ENCODE measurements at places on chromosomes 7 and 10. TPM values are rescaled to one million over a fixed set of nuclear protein-coding genes. Genes with fewer than 3 reads are reported as not detected.

CDK13 gene
- 66.6 TPM for total RNA-seq

GRCh38 chr10:132804287-132804686, 18.3 kb upstream of the NKX6-2 start:
- no peak overlapping the region for H3K4me3 ChIP-seq
- no peaks in the 10 kb centered on the region for H3K4me1 ChIP-seq
- no peaks in the 10 kb centered on the region for H3K36me3 ChIP-seq

DNA sequence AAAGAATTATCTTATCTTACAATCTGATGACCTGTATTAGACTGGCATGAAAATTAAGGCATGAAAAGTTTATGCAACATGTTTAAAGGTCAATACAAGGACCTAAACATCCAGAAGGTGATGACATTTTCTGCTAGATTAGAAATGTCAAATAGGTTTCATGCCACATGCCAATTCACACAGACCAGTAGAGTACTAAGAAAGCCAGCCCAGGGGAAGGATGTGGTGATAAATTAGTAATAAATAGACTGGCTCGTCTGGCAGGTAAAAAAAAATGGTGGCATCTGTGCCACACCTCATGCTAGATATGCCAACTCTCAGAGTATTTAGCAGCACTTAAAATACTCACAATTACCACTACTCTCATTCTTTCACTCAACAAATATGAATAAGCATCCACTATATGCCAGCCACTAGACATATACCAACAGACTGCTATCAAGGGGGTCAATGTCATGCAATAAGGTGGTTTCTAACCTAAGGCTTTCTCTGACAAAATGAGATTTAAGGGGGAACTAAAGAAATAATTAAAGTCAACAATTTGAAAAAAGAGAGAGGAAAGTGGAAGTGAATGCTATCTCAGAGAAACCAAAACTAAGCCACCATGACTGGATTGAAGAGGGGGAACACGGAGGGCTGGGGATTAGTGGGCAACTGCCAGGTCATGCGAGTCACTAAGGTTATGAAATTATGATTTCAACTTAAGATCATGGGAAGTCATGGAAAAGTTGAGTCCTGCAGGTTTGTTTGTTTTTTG, 83.5 kb downstream of the SGMS1 start:
- H3K36me3 ChIP-seq, result no peaks in the 10 kb centered on the region
- H3K4me1 ChIP-seq, result peaks cover 5% of the 10 kb centered on the region
- no peak overlapping the region for H3K4me3 ChIP-seq
- H3K27me3 ChIP-seq, result no peaks in the 10 kb centered on the region
- no peak for DNase-seq
- H3K27ac ChIP-seq, result no peak overlapping the region

DNA sequence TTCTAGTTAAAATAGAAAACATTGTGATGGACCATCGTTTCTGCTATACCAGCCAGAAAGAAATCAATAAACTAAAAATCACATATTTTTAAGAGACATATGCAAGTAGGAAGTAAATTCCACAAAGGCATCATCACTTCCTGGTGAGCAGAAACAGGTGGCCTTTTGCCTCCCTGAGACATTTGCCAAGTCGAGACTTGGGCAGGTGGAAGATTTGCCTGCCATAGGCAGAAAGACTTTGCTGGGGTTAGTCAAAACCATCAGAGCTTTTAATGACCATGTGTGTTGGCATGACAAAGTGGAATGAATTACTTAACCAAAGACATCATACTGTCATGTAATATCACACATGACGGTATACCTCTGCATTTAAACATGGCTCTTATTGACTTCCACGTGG, 66.0 kb upstream of the FGL2 start:
- H3K36me3 ChIP-seq, result no peaks in the 10 kb centered on the region
- no peak for DNase-seq
- peaks cover 25% of the 10 kb centered on the region for H3K4me1 ChIP-seq
- no peak overlapping the region for H3K4me3 ChIP-seq
- no peak overlapping the region for H3K27ac ChIP-seq

DNA sequence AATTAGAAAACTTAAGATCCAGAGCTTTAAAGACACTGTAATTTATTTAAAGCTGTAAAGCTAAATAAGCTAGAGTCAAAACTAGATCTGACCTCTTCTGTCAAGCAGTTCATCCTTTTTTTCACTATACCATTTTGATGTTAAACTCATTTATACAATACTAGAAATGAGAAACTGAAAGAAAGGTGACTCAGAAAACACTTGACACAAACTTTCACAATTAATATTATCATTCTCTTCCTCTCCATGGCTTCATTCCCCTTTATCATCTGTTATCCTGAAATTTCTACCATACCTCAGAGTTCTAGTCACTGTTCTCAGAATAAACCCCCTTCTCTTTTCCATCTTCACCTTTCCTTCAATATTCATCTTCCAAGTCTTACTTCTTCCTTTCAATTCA, 1.3 kb downstream of the FIGNL1 start:
- DNase-seq, result no peak
- H3K27me3 ChIP-seq, result peaks cover 7% of the 10 kb centered on the region
- H3K4me1 ChIP-seq, result peaks cover 18% of the 10 kb centered on the region
- peak overlapping the region; percentile 64 for H3K27ac ChIP-seq

GRCh38 chr10:17537281-17537680, 79.9 kb downstream of the HACD1 start:
- no peak for DNase-seq
- H3K27me3 ChIP-seq, result no peaks in the 10 kb centered on the region
- no peak overlapping the region for H3K4me3 ChIP-seq
- H3K27ac ChIP-seq, result no peak overlapping the region
- peaks cover 14% of the 10 kb centered on the region for H3K4me1 ChIP-seq
- no peaks in the 10 kb centered on the region for H3K36me3 ChIP-seq

- no peaks in the 10 kb centered on the region for H3K36me3 ChIP-seq
- no peak overlapping the region for H3K27ac ChIP-seq
- no peak for DNase-seq
- no peak overlapping the region for H3K4me3 ChIP-seq
- no peaks in the 10 kb centered on the region for H3K27me3 ChIP-seq
These were observed 545.7 kb downstream of the GATA3 start for GRCh38 chr10:8600192-8600591.

DNA sequence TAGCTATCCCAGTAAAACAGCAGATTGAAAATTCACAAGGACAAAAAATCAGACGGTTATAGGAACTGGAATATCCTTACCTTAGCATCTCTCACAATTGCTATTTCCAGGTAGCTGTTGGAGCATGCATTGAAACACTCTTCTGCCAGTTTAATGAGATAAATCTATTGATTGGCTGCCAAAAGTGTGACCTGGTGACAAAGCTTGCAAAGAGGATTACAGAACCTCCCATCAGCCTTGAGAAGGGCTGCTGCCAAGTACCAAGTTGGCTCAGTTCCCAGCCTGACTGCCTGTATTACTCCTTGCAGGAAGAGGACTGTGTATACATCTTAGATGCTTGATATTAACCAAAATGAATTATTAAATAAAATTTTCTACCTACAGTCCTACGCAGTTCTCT, 5.1 kb downstream of the PRLHR start:
- peaks cover 2% of the 10 kb centered on the region for H3K36me3 ChIP-seq
- H3K27me3 ChIP-seq, result peaks cover 48% of the 10 kb centered on the region
- no peak for DNase-seq
- H3K4me3 ChIP-seq, result no peak overlapping the region
- H3K27ac ChIP-seq, result no peak overlapping the region

- H3K27me3 ChIP-seq, result no peaks in the 10 kb centered on the region
- H3K36me3 ChIP-seq, result peaks cover 1% of the 10 kb centered on the region
- H3K27ac ChIP-seq, result no peak overlapping the region
- H3K4me1 ChIP-seq, result peaks cover 23% of the 10 kb centered on the region
- no peak overlapping the region for H3K4me3 ChIP-seq
These were observed 49.8 kb downstream of the SEMA3E start for GRCh38 chr7:83599131-83599530.

- no peak for DNase-seq
- no peak overlapping the region for H3K4me3 ChIP-seq
- no peaks in the 10 kb centered on the region for H3K27me3 ChIP-seq
These were observed 352.4 kb upstream of the AOAH start for GRCh38 chr7:37076668-37077067.

DNA sequence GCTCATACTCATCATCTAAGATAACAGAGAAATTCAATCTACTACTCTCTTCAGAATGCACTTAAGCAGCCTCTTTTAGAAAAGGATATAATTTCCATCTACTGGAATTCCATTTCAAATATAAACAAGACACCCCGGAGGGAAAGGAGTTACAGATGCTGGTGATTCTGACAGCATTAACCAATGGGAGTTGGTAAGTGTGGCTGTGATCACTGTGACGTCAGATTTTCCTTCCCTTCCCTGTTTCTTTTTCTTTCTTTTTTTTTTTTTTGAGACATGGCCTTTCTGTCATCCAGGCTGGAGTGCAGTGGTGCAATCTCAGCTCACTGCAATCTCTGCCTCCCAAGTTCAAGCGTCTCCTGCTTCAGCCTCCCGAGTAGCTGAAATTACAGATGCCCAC, 106.6 kb downstream of the ACTR3B start:
- H3K4me1 ChIP-seq, result peaks cover 8% of the 10 kb centered on the region
- H3K27me3 ChIP-seq, result no peaks in the 10 kb centered on the region
- no peaks in the 10 kb centered on the region for H3K36me3 ChIP-seq
- no peak overlapping the region for H3K27ac ChIP-seq
- no peak overlapping the region for H3K4me3 ChIP-seq

- no peaks in the 10 kb centered on the region for H3K27me3 ChIP-seq
- H3K4me3 ChIP-seq, result no peak overlapping the region
- H3K27ac ChIP-seq, result no peak overlapping the region
- H3K4me1 ChIP-seq, result peaks cover 25% of the 10 kb centered on the region
- no peaks in the 10 kb centered on the region for H3K36me3 ChIP-seq
- no peak for DNase-seq
These were observed 183.1 kb upstream of the PRSS58 start for GRCh38 chr7:142440906-142441411.

GRCh38 chr10:58820861-58821751, 308.4 kb downstream of the BICC1 start:
- peaks cover 9% of the 10 kb centered on the region for H3K36me3 ChIP-seq
- H3K27ac ChIP-seq, result peak overlapping the region; percentile 84
- peaks cover 67% of the 10 kb centered on the region for H3K4me1 ChIP-seq
- peak overlapping the region; percentile 21 for H3K4me3 ChIP-seq
- no peak for DNase-seq

- H3K27ac ChIP-seq, result no peak overlapping the region
- peaks cover 2% of the 10 kb centered on the region for H3K36me3 ChIP-seq
- H3K4me3 ChIP-seq, result no peak overlapping the region
- no peaks in the 10 kb centered on the region for H3K27me3 ChIP-seq
- peaks cover 30% of the 10 kb centered on the region for H3K4me1 ChIP-seq
These were observed 59.2 kb upstream of the OIT3 start for GRCh38 chr10:72834183-72834825.

EBF3 gene
- not detected for total RNA-seq

DNA sequence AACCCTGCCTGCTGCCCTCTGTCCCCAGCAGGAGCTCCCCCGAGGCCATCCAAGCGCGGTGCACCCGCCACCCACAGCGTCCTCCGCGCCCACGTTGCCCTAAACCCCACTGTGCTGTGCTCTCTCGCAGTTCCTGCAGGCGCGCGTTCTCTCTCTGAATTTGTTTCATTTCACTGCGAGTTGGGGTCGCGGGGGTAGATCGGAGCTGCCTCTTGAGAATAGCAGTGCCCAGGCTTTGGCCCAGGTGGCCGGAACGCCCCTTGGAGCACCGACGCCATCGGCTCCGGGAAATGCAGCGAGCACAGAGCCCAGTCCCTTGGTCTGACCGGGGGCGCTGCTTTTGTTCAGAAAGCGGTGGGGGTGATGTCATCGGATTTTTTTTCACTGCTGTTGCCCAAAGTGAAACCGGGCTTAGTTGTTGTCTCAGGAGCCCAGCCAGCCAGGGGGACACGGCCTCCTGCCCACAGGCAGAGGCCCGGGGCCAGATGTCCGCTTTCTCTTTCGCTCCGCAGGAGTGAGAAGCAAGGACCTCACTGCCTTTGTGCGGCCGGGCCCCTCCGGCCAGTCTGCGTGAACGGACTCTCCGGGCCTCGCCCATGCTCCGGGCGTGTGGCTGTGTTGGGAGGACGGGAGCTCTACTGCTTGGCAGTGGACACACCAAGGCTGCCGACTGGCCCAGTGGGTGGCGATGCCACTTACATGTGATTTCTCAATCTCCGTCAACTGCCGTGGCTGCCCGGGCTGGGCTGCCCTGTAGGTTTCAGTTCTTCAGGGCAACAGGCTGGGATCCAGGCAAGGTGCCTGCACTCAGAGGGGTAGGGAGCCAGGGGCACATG, 43.1 kb downstream of the FOXK1 start:
- H3K36me3 ChIP-seq, result peaks cover 6% of the 10 kb centered on the region
- no peaks in the 10 kb centered on the region for H3K27me3 ChIP-seq
- peaks cover 75% of the 10 kb centered on the region for H3K4me1 ChIP-seq
- H3K27ac ChIP-seq, result peak overlapping the region; percentile 99
- no peak for DNase-seq

CYP2C8 gene
- not detected for total RNA-seq

- H3K4me3 ChIP-seq, result no peak overlapping the region
- DNase-seq, result no peak
- H3K36me3 ChIP-seq, result no peaks in the 10 kb centered on the region
- H3K27ac ChIP-seq, result peak overlapping the region; percentile 9
These were observed 2.5 kb downstream of the SCIN start for GRCh38 chr7:12572941-12573575.

BICC1 gene
- 32.4 TPM for total RNA-seq

DNA sequence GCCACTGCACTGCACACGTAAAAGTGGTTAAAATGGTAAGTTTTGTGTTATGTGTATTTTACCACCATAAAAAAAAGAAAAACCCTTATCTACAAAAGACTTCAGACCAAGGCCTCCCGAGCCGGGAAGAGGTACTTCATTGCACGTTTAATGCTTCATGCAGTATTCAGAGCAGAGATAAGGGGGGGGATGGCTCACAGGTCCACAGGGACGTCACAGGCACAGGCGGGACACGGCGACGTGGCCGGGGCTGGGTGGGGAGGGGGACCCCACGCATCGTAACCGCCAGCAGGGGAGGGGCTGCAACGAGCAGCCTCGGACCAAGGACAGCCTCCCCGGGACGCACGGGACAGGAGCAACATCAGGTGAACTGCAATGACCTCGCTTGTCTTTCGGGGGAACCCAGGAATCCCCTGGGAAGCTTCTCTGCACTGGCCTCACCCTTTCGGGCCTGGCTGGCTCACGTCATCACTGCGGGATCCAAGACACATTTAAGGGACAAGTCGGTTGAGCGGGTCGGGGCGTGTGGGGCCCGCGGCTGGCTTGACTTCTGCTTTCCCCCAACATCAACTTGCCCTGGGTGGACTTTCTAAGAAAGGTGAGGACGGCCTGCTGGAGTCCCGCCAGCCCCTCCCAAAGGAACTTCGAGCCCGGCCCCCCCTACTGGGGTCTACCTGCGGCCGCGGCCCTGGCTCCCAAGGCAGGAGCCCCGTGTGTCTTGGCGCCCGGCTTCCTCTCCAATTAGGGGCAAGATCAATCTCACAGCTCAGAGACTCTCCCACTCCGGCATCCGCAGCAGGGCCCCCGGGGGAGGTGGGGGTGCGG, 29.6 kb upstream of the PDGFA start:
- H3K27ac ChIP-seq, result no peak overlapping the region
- H3K36me3 ChIP-seq, result no peaks in the 10 kb centered on the region
- no peak overlapping the region for H3K4me3 ChIP-seq
- DNase-seq, result peak; percentile 84
- H3K4me1 ChIP-seq, result peaks cover 7% of the 10 kb centered on the region
- no peaks in the 10 kb centered on the region for H3K27me3 ChIP-seq

GRCh38 chr7:105429746-105430612, 41.3 kb upstream of the SRPK2 start:
- peaks cover 9% of the 10 kb centered on the region for H3K4me1 ChIP-seq
- H3K27ac ChIP-seq, result peak overlapping the region; percentile 27
- no peak for DNase-seq
- H3K27me3 ChIP-seq, result no peaks in the 10 kb centered on the region
- H3K4me3 ChIP-seq, result no peak overlapping the region

- H3K4me1 ChIP-seq, result no peaks in the 10 kb centered on the region
- peaks cover 1% of the 10 kb centered on the region for H3K36me3 ChIP-seq
- no peak overlapping the region for H3K27ac ChIP-seq
- DNase-seq, result no peak
These were observed 74.3 kb downstream of the PTN start for GRCh38 chr7:137269240-137269639.
